ENCODE measurements at places on chromosomes 13 and 19. TPM values are rescaled to one million over a fixed set of nuclear protein-coding genes. Genes with fewer than 3 reads are reported as not detected.

The RNF17 gene
- not detected for total RNA-seq

The CLDND2 gene
- total RNA-seq: 75.3 TPM

- no peak for DNase-seq
Measured at GRCh38 chr13:79160818-79161217, 245.2 kb downstream of the RBM26 start.

DNA sequence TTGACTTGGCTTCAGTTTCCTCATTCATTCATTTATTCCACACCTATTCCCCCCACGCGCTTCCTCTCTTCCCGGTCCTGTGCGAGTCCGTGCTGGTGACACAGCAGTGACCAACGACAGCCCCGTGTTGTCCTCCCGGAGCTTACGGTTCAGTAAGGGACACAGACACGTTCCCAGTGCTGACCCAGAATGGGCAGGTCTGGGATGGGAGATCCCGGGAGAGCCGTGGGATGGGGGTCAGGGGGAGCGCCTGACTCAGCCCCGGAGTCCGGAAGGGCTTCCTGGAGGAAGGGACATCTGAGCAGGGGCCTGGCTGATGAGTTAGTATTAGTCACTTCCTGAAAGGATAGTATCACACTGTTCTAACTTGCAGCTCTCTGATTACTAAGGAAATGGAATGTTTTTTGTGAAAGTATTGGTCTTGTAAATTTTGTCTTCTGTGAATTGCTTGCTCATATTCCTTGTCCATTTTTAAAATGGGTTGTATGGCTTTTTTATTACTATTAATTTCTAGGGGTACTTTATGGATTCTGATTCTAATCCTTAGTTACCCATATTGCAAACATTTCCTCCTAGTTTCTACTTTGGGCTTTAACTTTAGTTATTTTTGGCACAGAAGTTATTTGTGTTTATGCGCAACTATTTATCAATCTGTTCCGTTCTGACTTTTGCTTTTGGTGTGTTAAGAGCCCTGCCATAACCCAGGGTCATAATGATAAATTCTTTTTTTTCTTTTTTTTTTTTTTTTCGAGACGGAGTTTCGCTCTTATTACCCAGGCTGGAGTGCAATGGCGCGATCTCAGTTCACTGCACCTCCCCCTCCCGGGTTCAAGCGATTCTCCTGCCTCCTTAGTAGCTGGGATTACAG is 708 bp upstream of the ERCC1 start:
- DNase-seq: peak; percentile 59

The FFAR2 gene
- total RNA-seq: 1.6 TPM

GRCh38 chr19:16714702-16715287 is 4.9 kb upstream of the NWD1 start:
- peak; percentile 64 for DNase-seq

The FPR1 gene
- total RNA-seq: 20.2 TPM

- no peak for DNase-seq
Measured at GRCh38 chr19:43489979-43490599, 14.5 kb downstream of the PHLDB3 start.

- DNase-seq: peak; percentile 23
Measured at GRCh38 chr19:30666301-30666803, 294.2 kb downstream of the ZNF536 start.

GRCh38 chr13:27644302-27644701 is 22.6 kb downstream of the POLR1D start:
- no peak for DNase-seq

The GPR108 gene
- total RNA-seq: 66.1 TPM

- no peak for DNase-seq
Measured at GRCh38 chr19:31303262-31303815, 45.9 kb downstream of the TSHZ3 start.

DNA sequence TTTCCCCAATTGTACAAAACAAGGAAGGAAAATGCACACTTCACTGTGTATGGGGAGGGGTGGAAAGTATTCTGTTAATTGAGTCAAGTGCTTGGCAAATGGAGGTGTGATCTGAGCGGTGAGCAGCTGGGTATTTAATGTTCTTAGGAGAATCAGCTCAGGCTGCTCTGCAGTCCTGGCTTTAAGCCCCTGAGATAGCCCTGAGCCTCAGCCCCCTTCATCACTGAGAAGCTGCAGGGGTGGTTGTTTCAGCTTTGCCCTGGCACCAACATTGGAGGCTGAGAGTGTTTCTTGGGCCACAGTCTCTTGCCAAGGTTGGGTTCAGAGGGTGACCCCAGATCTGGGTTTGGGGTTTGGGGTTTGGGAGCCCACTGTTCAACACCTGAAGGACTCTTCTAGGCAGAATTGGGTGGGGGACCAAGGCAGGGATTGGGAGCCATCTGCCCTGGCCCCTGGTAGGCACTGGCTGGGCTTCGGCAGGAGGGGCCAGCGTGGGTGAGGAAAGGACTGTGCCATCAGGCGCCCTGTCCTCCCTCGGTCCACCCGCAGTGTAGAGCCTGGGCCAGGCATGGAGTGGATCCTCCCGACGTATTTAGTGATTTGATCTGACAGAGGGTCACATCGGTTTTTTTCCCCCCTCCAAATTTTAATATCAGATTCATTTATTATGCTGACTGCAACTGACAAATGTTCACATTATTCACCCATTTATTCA is 66.7 kb upstream of the ZNF536 start:
- DNase-seq: no peak

The GRIK5 gene
- total RNA-seq: not detected

GRCh38 chr13:50128428-50128931 is 113.2 kb downstream of the KCNRG start:
- DNase-seq: no peak

GRCh38 chr13:28415994-28416421 is 78.9 kb downstream of the FLT1 start:
- DNase-seq: no peak

The ZNF790 gene
- 2.6 TPM for total RNA-seq
